Activated naive CD8-positive, alpha-beta T cell treated with anti-CD3 and anti-CD28 coated beads for 36 hours (primary cell): ENCODE measurements at places on chromosomes 1 and 21. TPM values are rescaled to one million over a fixed set of nuclear protein-coding genes. Genes with fewer than 3 reads are reported as not detected.

The UBE2Q1 gene
- total RNA-seq: 84.4 TPM

The CHD5 gene
- total RNA-seq: 0.56 TPM

DNA sequence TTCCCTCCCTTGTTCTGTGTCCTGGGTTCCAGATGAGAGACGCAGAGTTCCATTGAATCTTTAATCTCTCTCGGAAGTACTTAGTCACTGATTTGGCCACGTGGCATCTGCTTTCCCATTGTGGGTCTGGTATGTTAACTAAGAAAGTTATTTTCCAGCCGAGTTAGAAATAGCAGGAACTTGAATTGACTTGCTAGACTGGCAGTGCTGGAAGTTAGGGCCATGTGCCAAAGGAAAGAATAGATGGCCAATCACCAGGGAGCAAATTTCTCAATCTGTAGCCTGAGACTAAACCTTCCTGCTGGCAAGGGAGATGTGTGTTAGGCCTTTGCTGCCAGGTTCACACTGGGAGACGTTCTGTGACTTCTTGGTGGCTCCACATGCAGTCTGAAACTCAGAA, 24.2 kb upstream of the SLFNL1 start:
- DNase-seq: no peak

DNA sequence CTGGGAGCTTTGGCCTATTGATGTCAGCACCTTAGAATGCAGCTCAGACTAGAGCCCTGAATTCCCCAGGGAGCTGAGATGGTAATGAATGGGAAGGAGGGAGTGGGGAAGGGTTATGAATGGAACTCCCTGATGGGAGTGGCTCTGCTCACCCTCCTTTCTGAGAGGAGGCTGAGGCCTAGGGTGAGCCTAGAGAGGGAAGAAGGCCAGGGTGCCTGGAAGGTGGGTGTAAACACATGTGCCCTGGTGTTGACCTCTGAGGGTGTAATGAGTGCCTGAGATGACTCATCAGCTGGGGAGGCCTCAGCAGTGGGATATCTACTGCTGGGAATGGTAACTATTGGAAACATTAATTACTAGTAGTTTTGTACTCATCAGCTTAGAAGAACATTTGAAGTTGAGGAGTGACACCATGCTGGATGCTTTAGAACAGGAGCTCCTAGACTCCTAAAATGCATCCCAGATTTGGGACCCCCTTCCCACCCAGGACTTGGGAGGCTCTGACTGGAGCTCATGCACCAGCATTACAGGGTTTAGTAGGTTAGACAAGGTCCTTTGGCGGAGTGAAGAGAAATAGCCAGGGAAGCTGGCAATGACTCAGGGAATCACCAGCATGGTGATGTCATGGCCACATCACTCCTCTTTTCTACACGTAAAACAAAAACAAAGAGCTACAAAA, 16.0 kb upstream of the PIGV start:
- DNase-seq: peak; percentile 30

- DNase-seq: no peak
These were observed 277.4 kb upstream of the LRRC7 start for GRCh38 chr1:69290291-69290690.

- DNase-seq: no peak
These were observed 42.7 kb upstream of the SLC30A1 start for GRCh38 chr1:211621447-211622198.

GRCh38 chr1:233518344-233518743, 95.6 kb upstream of the KCNK1 start:
- peak; percentile 2 for DNase-seq

- no peak for DNase-seq
These were observed 35.8 kb upstream of the TRIM67 start for GRCh38 chr1:231125972-231126580.

DNA sequence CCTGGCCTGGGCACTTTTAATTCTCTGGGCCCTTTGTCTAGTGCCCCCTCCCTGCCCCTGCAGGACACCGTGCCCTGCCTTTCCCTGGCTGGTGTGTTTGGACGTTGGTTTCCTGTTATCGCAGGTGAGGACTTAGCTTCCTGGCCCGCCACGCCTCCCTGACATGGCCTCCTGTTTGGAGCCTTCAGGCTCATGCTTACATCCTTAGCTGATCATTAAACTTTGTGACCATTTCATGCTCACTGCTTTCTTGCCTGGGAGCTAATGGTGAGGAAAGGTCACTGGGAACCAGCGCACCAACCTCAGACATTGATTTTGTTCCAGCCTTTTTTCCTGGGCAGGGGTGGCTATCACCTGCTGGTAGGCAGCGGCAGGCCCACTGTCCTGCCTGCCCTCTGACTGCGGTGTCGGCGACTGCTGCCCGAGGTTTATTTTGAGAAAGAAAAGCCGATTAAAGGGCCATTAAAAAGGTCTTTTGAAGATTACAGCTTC, 3.7 kb downstream of the PFKL start:
- DNase-seq: no peak

GRCh38 chr1:17826165-17826488, 71.0 kb downstream of the ACTL8 start:
- DNase-seq: peak; percentile 16

GRCh38 chr1:46008585-46008984, 123.8 kb downstream of the PIK3R3 start:
- DNase-seq: no peak

- DNase-seq: no peak
These were observed 184.9 kb upstream of the DPT start for GRCh38 chr1:168913711-168914463.

GRCh38 chr1:91736146-91736714, 149.7 kb downstream of the TGFBR3 start:
- no peak for DNase-seq

GRCh38 chr1:218783916-218784315, 389.8 kb upstream of the LYPLAL1 start:
- no peak for DNase-seq

DNA sequence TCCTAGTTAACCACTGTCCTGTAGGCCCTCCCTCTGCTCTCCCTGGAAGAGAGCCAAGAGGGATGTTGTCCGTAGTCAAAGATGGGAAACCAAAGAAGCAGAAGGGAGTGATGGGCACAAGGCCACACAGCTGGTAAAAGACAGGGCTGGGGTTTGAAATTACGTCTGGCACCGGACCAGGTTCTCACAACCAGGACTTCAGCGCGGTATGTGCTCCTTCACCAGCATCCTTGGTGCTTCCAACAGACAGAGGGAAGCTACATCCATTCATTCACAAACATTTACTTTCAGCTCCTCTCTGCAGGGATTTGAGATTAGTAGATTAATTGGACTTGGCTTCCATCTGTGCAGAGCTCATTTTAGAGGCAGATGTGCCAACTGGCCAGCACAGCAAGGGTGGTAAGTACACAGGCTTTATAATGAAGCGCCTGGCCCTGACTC, 191.2 kb downstream of the TRABD2B start:
- DNase-seq: no peak

DNA sequence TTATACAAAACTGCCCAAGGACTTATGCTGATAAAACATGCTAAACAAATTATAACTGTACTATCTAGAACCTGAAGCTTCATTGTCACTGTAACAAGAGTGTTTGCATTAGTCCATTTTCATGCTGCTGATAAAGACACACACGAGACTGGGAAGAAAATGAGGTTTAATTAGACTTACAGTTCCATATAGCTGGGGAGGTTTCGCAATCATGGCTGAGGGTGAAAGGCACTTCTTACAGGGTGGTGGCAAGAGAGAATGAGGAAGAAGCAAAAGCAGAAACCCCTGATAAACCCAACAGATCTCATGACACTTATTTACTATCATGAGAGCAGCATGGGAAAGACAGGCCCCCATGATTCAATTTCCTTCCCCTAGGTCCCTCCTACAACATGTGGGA, 100.4 kb downstream of the SPATA6 start:
- no peak for DNase-seq

GRCh38 chr21:44880405-44881197, 7.1 kb upstream of the PTTG1IP start:
- DNase-seq: no peak

The PLEKHM2 gene
- 50.6 TPM for total RNA-seq

DNA sequence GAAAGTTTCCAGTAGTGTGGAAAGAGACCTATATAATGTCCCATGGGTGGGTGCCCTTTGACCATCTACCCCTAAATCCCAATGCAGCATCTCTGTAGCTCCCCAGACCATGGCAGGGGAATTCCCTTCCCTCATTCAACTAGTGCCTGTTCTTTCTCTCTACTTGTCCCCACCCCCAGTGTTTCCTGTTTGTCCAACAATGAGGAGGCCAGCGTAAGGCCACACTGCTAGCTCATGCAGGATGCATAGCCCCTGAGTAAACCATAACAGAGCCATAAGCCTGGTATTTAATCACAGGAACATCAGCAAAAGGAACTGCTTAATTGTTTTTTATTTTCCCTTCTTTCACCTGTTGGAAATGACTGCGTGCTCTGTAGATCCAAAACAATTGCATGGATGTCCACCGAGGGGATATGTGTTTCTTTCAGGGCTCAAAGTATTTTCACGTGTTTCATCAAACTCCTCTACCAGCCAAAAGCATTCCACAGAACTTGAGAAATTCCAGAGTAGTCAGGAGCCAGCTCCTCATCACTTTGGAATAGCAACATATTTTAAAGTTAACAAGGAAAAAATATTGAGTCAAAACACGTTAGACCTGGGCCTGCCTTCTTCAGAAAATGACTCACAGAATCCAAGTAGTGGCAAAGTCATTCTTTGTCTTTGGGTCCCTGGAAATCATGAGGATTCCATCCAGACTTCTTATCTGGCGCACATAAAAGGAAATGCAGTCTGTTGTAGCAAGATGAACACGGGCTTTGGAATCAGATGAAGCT, 162.5 kb upstream of the SGIP1 start:
- DNase-seq: peak; percentile 40
